ENCODE measurements at places on chromosomes 6 and 20.

- DNase-seq, result no peak
These were observed 27.2 kb upstream of the BRPF3 start for GRCh38 chr6:36169023-36170007.

DNA sequence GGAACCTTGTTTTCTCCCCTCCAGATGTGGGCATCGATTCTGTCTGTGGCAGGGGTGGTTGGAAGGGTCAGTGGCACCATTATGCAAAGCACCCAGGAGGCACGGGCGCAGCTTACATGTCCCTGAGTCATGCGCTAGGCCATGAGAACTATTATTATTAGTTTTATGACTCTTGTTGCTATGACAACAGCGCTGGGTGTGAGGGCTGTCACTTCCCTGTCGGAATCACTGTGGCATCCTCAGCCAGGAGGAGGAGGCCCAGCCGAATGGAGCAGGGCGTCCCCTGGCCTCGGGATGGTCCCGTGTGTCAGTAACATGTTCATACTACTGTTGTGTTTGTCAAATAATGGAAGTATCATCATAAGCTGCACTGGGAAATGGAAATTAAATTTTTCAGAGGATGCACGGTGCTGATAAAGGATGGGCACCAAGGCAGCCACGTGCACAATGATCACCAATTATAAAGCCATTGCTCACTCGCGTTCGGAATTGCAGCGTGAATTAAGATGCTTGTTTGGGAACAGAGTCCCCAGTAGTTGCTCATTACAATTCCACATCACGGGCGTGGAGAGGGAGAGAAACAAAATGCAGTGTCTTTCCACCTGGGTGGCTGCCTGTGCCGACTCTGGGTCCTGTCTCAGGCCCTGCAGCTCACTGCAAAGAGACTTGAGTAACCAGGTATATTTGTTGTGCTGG lies 247.9 kb downstream of the CDH4 start:
- no peak for DNase-seq

- peak; percentile 99 for DNase-seq
These were observed 9.3 kb upstream of the ID1 start for GRCh38 chr20:31595654-31596411.

- no peak for DNase-seq
These were observed 83.5 kb upstream of the CCN6 start for GRCh38 chr6:111970426-111970825.

DNA sequence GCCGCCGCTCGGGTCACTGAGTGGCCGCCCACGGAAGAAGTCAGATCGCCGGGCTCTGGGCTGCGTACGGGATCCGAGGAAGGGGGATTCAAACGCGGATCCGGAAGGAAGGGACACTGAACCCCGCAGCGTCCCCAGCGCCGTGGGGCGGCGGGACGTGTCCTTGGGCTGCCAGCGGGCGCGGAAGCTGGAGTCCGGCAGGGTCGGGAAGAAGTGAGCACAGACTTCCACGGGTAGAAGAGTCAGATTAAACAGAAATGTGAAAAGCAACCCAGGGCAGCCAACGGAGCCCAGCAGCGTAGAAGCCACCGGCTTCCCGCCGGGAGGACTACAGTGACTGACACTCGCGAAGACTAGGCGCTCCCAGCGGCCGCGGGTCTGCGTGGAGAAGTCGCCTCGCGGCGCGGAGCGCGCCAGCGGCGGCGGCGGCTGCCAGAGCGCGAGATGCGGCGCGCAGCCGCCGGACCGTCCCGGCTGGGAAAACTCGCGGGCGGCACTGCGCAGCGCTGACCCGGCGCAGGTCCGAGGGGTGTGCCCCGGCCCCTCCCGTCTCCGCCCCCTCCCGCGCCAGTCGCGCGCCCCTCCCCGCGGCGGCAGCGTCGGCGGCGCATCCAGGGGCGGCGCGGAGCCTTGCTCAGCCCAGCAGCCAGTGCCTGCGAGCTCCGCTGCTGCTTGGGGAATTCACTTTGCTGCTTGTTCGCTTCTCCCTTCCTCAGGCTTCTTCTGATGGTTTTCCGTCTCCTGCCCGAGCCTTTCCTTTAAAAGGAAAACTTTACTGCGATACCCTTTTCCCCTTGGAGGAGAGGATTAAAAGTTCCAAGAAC lies at the start of gene SAMD5:
Gene SAMD5, plus strand, starts transcription at position 649 of the 824 bp plus-strand sequence. CDS start 239 bp downstream, outside the sequence.
- DNase-seq, result peak; percentile 88
